Ascending aorta (tissue), 2 donors: ENCODE measurements at places on chromosomes 7 and 10.

DNA sequence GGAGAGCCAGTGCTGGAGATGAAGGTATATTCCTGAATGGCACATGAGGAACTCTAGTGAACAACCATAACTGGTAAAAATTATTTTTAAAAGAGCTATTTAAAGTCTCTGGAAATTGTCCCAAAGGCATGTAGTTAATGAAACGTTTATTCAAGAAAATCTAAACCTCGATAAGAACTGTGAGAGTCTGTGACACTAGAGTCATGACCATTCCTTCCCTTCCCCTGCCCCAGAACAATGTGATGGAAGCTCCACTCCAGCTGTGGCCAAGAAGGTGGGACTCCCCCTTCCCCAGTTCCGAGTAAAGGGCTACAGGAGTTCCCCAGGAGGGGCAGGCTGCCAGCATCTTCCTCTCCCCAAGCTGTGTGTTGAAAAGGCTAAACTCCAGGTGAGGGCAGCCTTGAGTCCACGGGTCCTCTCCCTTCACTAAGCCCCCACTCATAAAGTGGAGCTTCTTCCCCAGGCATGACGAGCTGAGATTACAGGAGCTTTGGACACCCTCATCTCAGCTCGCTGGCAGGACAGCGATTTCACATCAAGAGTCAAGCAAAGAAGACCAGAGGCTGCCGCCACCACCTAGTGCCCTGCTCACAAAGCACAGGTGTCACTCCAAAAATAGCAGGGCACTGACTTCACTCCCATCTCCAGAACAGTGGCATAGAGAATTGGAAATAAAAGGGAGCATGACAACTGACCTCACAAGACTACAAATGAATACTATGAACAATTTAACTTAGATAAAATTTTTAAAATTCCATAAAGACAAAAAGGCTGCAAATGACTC, 68.5 kb downstream of the NHLRC2 start:
- no peaks in the 10 kb centered on the region for H3K36me3 ChIP-seq
- H3K27me3 ChIP-seq = no peaks in the 10 kb centered on the region
- H3K27ac ChIP-seq = no peak overlapping the region
- no peak for DNase-seq
- H3K4me3 ChIP-seq = no peak overlapping the region

- no peak for DNase-seq
- no peaks in the 10 kb centered on the region for H3K27me3 ChIP-seq
- H3K27ac ChIP-seq = no peak overlapping the region
Measured at GRCh38 chr10:24694086-24694485, 29.6 kb downstream of the ARHGAP21 start.

GRCh38 chr7:79702116-79702515, 248.6 kb upstream of the MAGI2 start:
- no peaks in the 10 kb centered on the region for H3K36me3 ChIP-seq
- H3K4me3 ChIP-seq = no peak overlapping the region
- H3K4me1 ChIP-seq = no peaks in the 10 kb centered on the region
- H3K27ac ChIP-seq = no peak overlapping the region
- DNase-seq = no peak

GRCh38 chr10:93711891-93712290, 9.5 kb upstream of the FRA10AC1 start:
- DNase-seq = no peak
- H3K27ac ChIP-seq = no peak overlapping the region
- H3K4me3 ChIP-seq = no peak overlapping the region
- no peaks in the 10 kb centered on the region for H3K4me1 ChIP-seq
- no peaks in the 10 kb centered on the region for H3K36me3 ChIP-seq

DNA sequence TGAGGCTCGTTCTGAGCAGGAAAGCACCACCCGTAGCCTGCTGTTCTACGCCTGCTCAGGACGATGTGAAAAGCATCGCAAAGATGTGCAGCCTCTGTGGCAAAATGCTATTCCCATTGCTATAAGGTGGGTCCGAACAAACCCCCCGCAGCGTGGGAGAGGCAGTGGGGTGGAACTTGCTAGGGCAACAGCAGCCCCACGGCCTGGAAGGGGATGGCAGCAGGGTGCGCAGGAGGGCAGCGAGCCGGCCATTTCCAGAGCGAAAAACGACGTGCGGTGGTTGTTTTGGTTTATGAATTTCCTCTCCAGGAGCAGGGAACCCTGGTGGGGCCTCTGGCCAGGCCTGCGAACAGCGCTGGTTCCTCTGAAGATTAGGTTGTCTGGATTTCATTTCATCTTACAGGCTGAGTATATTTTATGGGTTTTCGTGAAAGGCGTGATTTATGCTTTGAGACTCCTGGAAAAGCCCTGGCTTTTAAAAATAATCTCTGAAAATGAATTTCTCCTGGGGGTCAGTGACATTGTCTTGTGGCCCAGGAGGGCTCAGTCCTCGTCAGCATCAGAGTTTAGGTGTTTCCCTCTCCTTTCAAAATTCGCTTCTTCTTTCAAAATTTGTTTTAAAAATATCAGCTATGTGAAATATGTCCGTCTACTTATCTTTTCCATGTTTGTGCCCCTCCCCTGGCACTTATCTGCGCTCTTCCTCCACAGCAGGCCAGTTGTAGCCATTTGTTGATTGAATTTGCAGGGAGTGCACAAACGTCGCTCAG, 42.3 kb upstream of the UBE3C start:
- H3K36me3 ChIP-seq = no peaks in the 10 kb centered on the region
- H3K4me3 ChIP-seq = no peak overlapping the region
- no peaks in the 10 kb centered on the region for H3K4me1 ChIP-seq
- H3K27ac ChIP-seq = no peak overlapping the region
- no peaks in the 10 kb centered on the region for H3K27me3 ChIP-seq

- no peak for DNase-seq
- no peaks in the 10 kb centered on the region for H3K36me3 ChIP-seq
- H3K4me1 ChIP-seq = no peaks in the 10 kb centered on the region
Measured at GRCh38 chr7:148340438-148341280, 249.9 kb upstream of the C7orf33 start.

DNA sequence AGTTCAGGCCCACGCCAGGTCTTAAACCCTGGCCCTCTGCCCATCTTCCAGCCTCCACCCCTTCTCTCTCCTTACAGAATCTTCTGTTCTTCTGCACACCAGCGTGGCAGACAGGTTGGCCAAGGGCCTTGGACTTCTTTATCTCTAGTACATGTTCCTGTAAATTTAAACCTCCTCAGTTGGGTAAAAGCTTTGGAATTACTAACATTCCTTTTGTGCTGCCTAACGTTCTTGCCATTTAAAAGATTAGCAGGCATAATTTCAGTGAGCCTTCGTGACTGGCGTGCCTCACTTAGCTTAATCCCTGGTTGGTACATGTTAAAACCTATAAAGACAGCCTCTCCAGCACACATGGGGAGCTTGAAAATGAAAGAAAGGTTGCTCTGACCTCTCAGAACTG, 192.2 kb downstream of the CUX1 start:
- DNase-seq = no peak
- no peaks in the 10 kb centered on the region for H3K36me3 ChIP-seq
- H3K4me3 ChIP-seq = no peak overlapping the region

GRCh38 chr10:76727038-76727437, 910.6 kb downstream of the KCNMA1 start:
- no peaks in the 10 kb centered on the region for H3K4me1 ChIP-seq
- no peaks in the 10 kb centered on the region for H3K36me3 ChIP-seq
- H3K4me3 ChIP-seq = no peak overlapping the region

GRCh38 chr7:98641646-98642500, 24.8 kb downstream of the NPTX2 start:
- no peaks in the 10 kb centered on the region for H3K36me3 ChIP-seq
- DNase-seq = no peak
- H3K27ac ChIP-seq = no peak overlapping the region
- no peak overlapping the region for H3K4me3 ChIP-seq
- H3K4me1 ChIP-seq = no peaks in the 10 kb centered on the region
- no peaks in the 10 kb centered on the region for H3K27me3 ChIP-seq

DNA sequence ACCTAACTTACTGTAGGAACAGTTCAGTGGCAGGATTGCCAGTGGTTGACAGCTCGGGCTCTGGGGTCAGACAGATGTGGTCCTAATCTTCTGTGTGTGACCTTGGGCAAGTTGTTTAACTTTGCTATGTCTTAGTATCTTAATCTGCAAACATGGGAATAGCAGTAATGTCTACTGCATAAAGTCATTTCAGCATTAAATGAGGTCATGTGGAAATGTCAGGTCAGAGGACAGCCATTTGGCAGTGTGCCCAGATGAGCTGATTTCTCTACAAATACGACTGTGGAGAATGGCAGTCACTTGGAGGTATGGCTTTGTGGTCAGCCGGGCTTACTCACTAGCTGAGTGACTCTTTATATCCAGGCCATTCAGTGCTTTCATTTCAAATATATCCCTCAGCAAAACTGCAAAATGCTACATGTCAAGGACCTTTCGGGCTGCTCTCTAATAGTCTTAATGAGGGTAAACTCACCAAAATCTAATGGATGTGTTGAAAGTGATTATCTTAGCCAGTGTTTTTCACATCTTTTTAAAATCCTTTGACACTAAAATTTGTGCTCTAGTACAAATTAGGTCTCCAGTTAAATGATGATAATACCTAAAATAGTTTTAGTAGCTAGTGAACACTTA, 171.4 kb downstream of the ST7 start:
- DNase-seq = peak; percentile 92
- H3K27ac ChIP-seq = peak overlapping the region; percentile 41
- no peak overlapping the region for H3K4me3 ChIP-seq
- no peaks in the 10 kb centered on the region for H3K27me3 ChIP-seq
- peaks cover 14% of the 10 kb centered on the region for H3K4me1 ChIP-seq
- H3K36me3 ChIP-seq = no peaks in the 10 kb centered on the region
